ENCODE measurements at places on chromosomes 11 and 22. TPM values are rescaled to one million over a fixed set of nuclear protein-coding genes. Genes with fewer than 3 reads are reported as not detected.

The GALR3 gene
- total RNA-seq: not detected

The NPAS4 gene
- total RNA-seq: not detected

The KLHDC7B gene
- 1.0 TPM for total RNA-seq

The MMP1 gene
- total RNA-seq: 150 TPM

The ACCS gene
- total RNA-seq: 1.4 TPM

The LINC01488 gene
- not detected for total RNA-seq

The FGF19 gene
- total RNA-seq: not detected

The YPEL4 gene
- under 0.01 TPM for total RNA-seq

The FGF3 gene
- total RNA-seq: not detected

All from nasal cavity respiratory epithelium epithelial cell of viscerocranial mucosa (primary cell).